Activated CD4-positive, alpha-beta T cell treated with anti-CD3 and anti-CD28 coated beads, Interleukin-2, amount 50 U/mL, for 24 hours (primary cell): ENCODE measurements at places on chromosomes 7 and 10.

DNA sequence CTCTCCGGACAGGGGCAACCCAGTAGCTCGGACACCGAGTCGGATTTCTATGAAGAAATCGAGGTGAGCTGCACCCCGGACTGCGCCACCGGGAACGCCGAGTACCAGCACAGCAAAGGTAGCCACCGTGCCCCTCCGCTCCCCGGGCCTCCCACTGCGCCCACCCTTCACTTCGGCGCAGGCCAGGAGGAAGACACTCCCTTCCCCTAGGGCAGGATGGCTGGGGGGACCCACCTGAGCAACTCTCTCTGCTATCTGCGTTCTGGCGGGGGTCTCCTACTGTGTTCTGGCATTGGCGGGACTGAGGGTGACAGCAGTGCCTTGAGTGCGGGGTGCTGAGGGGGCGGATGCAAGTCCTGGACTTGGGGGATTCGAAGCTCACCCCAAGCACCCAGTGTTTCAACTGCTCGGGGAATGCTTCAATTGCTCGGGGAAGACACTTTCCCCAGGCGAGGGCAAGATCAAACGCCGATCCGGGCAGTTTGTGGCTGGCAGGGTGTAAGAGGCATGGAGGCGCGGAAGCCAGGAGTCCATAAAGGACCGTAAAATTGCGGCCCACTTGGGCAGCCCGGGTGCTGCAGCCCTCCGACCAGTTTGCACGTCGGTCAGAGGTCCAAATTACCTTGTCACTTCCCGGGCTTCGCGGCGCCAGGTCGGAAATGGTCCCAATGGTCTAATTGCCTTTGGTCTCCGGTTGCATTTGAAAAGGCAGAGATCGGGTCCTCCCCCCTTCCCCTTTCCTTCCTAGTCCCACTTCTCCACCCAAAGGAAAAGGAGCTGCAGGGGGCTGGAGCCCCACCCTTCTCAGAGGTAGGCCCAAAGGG is 950 bp downstream of the EVX1 start:
- no peak for DNase-seq

DNA sequence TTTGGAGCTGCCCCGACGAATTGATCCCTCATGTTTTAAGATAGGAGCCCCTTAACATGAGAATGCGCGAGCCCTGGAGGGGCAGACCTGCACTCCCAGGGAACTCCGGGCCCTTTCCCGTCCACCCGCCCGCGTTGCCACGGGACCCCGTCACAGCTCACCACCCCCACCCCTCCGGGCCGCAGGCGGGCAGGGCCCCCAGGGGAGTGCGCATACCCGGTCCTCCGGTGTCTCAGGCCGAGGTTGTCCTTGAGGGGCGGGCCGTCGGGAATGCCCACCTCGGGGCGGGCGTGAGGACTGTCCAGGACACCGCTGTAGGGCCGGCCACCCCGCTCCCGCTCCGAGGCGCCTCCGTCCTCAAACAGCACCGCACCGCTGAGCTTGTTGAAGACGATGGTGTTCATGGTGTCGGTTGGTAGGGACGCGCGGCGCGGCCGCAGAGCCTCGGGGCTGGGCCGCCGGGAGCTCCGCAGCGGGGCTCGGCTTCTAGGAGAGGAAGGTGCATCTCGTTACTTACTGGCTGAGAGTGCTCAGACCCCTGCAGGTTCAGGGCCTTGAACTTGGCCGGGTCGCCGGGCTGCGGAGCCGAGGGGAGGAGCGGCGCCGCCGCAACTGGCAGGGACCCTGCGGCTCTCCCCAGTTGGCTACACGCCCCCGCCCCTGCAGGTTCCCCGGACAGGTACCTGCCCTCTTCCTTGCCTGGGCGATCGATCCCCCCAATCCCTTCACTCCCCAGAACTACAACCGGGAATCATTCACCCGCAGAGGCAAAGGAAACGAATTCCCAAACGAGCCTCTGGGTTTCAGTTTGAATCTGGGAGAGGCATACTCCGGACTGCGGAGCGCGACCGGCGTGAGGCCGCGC is 2.4 kb downstream of the MKX start:
- DNase-seq: no peak

DNA sequence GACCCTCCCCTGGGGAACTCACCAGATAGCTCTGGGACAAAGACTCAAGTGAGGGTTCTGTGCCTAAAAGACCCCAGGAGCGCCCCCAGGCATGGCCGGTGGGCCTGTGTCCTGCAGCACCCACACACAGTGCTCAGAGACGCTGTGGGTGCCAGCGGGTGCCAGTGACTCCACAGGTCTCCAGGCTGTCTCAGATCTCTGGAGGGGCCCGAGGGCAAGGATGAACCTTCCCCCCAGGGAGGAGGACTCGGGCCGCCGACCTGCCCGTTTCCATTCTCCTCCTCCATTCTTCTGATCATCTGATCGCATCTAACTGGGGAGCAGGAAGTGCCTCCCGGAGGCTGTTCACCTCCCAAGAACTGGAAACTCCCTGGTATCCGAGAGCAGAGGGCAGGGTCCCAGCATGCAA is 980 bp downstream of the ADAM8 start:
- DNase-seq: no peak

DNA sequence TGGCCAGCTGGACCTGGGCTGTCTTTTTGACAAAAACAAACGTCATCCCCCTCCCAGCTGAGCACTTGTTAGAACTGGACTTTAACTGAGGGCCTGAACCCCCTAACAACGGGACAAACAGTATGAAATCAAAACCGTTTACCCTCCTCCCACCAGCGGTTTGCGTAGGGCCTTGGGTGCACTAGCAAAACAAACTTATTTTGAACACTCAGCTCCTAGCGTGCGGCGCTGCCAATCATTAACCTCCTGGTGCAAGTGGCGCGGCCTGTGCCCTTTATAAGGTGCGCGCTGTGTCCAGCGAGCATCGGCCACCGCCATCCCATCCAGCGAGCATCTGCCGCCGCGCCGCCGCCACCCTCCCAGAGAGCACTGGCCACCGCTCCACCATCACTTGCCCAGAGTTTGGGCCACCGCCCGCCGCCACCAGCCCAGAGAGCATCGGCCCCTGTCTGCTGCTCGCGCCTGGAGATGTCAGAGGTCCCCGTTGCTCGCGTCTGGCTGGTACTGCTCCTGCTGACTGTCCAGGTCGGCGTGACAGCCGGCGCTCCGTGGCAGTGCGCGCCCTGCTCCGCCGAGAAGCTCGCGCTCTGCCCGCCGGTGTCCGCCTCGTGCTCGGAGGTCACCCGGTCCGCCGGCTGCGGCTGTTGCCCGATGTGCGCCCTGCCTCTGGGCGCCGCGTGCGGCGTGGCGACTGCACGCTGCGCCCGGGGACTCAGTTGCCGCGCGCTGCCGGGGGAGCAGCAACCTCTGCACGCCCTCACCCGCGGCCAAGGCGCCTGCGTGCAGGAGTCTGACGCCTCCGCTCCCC is at the start of gene IGFBP1:
Gene IGFBP1, plus strand, starts transcription at position 304 of the 808 bp plus-strand sequence. Its CDS starts 165 bp downstream, at position 469.
- DNase-seq: no peak

- DNase-seq: no peak
These were observed 38.1 kb upstream of the CCDC6 start for GRCh38 chr10:59944339-59944935.

- DNase-seq: no peak
These were observed 21.4 kb downstream of the KCNK18 start for GRCh38 chr10:117218654-117219053.

DNA sequence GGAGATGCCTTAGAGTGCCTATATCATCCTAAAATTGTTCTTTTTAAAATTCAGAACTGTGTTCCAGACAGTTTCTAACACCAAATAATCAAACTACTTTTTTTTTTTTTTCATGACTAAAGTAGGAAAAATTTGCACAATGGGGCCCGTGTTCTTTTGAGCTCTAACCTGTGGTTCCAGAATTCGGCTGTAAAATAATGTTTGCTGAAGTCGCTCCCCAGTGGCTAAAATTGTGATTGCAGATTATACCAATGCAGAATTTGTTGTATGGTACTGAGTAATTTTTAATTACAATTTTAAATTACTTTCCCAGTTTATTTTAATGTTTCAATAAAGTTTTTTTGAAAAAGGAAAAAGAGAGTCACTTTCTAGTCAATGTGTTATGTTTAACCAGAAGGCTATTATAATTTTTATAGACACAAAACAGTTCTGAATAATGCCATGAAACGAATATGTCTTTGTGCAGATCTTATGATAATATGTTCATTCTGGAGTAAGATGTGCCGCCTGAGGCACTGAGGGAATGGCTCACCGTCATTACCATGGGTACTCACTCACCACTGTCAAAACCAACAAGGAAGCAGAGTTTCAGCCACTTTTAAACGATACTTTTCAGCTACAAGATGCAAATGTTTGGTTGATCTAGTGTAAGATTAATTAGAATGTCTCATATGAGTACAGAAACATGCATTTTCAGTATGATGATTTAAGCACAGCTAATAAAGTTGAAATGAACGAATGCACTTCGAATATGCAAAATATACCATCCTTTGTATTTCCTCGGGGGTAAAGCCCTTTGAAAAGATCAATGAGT is 173.6 kb downstream of the PRKCQ start:
- no peak for DNase-seq

- DNase-seq: no peak
These were observed 7.3 kb downstream of the EEPD1 start for GRCh38 chr7:36160313-36160712.

- no peak for DNase-seq
These were observed 3.5 kb downstream of the MGAM start for GRCh38 chr7:141999058-141999623.

GRCh38 chr7:144132262-144132661 is 9.3 kb downstream of the OR2A14 start:
- DNase-seq: no peak

DNA sequence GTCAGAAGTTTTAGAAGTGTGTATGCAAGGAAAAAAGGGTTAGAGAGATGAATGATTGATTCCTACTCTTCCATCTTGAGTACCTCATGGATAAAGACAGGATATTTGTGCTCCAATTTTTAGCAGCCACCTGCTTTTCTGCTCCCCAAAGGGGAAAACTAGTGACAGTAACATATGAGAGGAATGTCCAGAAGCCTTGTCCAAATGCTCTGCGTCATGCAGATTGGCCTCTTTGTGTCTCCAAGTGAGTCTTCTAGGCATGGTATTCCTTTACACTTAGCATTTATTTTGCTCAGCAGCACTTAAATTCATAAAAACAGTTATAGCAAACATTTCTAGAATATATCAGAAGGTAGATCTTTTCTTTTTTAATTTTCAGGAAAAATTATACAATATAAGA is 306.8 kb downstream of the CNTNAP2 start:
- no peak for DNase-seq

DNA sequence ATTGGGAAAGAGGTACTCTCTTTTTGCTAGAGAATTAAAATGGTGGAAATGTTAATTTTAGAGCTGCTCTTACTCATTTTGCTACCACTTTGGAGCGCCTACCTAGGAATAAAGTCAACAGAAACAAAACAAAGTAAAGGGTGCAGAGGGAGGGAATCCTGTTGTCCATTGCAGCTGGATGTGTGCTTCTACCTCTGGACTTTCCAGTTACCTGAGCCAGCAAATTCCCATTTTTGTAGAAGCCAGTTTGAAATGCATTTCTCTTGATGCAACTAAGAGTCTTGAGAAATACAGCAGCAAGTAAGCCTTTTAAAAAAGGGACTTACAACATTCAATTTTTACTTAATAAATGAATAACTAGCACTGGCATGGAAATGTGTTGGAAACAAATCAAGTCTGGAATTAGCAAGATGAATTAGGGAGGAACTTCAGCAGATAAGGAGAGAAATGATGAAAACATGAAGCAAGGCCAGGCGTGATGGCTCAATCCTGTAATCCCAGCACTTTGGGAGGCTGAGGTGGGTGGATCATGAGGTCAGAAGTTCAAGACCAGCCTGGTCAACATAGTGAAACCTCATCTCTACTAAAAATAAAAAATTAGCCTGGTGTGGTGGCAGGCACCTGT is 113.5 kb upstream of the CTTNBP2 start:
- no peak for DNase-seq

- DNase-seq: no peak
These were observed 13.0 kb upstream of the FRA10AC1 start for GRCh38 chr10:93715345-93715744.

GRCh38 chr10:71690094-71690720 is 29.4 kb downstream of the C10orf105 start:
- DNase-seq: no peak

GRCh38 chr7:1466524-1467271 is 7.4 kb upstream of the MICALL2 start:
- no peak for DNase-seq

- DNase-seq: no peak
These were observed 27.9 kb downstream of the MTURN start for GRCh38 chr7:30162622-30163124.

GRCh38 chr10:114026189-114027040 is 17.3 kb upstream of the ADRB1 start:
- DNase-seq: no peak

DNA sequence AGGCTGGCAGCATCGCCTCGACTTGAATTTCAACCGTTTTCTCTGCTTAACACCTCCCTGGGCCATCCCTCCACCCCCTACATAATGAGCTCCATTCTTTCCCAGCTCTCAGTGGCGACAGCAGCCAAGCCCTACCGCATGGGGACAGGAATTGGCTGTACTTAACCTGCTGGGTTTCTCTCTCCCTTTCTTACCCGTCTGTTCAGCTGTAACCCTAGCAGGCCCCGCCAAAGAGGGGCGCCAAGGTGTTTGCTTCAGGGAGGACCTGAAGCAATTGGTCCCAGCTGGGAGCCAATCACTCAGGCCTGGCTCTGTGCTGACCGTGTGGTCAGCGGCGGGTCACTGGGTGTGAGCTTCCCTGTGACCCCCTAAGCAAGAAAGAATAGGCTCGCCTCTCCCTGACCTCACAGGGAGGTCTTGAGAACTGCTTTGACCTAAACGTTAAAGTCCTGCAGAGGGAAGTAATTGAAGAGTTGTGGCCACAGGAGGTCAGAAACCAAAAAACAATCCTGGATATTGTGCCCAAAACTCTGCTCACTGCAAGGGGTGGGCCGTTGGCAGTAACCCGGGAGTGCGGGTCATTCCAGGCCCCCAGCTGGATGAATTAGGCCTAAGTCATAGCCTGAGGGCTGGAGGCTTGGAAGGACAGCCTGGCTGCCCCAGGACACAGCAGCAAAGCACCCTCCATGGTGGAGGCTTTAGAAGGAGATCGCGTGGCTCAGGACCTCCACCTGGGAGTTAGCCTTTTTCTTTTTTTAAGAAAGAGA is 114.6 kb downstream of the ITIH5 start:
- DNase-seq: no peak

DNA sequence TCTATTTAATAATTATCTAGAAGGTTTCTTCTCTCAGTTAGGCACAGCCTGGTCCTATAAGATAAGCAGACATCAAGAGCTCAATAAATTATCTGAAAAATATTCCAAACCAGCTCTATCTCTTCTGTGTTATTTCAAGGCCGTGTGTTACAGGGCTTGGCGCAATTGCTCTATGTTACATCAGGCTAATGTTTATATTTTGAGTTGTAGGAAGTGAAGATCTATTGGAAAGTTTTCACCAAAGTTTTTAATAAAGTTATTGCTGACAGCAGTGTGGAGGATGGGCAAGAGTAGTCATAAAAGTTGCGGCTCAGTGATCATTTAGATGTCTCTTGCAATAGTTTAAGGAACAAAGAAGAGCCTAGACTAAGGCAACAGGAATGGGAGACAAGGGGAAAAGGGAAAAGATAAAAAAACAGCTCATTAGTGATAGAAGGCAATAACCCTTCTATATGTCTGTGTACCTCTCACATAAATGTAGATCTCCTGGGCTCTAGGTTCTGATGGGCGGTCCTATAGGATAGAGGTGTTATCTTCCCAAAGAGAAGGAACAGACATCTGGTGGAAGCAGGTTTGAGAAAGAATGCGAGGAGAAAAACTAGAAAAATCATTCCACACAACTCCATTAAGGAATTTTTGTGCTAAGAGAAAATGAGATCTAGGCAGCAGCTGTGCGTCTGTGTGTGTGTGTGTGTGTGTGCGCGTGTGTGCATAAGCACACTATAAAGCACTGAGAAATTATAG is 5.9 kb upstream of the ANKRD7 start:
- DNase-seq: no peak

- no peak for DNase-seq
These were observed 1.2 kb downstream of the VPS41 start for GRCh38 chr7:38907766-38908165.
